AG10803 (cell line): ENCODE measurements at places on chromosomes 6 and 20.
A peak's percentile ranks its signal among the peaks of the same experiment; 100 is the strongest.

- DNase-seq: no peak
These were observed 21.9 kb upstream of the GCLC start for GRCh38 chr6:53566755-53567154.

- DNase-seq: no peak
These were observed 237.0 kb upstream of the SUPT3H start for GRCh38 chr6:45614488-45615285.

DNA sequence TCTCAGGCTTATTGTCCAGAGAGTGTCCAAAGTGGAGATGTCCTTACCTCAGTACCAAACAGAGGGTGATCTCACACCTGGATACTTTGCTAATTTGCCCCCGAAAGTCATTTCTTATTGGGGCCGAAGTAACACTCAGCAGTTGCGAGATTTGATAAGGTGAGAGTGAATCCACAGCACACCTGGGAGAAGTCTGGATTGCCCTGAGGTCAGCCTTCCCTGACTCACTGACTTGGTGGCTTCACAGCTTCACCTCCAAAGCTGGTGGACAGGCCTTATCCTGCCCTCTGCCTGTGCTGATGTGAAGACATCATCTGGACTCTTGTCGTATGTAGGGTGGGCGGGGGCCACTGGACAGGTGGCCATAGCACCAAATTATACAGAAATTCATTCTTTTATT is 101.9 kb upstream of the ARMC2 start:
- DNase-seq: no peak

DNA sequence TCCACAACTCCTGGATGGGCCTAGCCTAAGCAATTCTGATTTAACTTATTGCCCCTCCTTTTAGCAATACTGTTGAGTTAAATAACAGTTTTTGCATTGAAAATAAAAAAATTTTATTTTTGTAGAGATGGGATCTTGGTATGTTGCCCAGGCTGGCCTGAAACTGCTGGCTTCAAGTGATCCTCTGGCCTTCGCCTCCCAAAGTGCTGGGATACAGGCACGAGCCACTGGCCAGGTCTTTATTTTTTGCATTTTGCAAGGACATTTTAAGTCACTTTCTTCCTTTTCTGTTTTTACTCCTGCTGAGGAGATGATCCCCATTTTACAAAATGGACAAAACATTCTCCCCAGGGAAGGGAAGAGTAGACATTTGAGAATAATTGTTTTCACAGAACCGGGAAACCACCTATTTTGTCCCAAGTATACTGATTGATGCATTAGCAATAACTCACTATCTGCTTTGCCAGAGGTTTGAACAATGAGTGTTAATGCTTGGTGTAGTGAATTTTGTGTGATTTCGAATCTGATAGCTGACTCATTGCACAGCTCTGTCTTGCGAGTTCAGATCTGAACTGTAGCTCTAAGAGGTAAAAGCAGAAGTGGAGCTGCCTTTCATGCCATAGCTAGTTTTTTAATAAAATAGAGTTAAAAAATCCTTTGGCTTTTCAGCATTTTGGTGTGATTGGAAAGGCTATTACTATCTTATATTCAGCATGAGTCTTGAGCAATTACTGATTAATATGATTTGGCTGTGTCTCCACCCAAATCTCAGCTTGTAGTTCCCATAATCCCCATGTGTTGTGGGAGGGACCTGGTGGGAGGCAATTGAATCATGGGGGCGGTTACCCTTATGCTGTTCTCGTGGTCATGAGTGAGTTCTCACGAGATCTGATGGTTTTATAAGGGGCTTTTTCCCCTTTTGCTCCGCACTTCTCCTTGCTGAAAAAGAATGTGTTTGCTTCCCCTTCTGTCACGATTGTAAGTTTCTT is 20.9 kb downstream of the IGF2R start:
- DNase-seq: no peak

- peak; percentile 70 for DNase-seq
These were observed 42.1 kb downstream of the KLHL31 start for GRCh38 chr6:53623497-53623896.

- peak; percentile 36 for DNase-seq
These were observed 12.6 kb downstream of the SRC start for GRCh38 chr20:37358366-37359150.

GRCh38 chr6:36442103-36442670 is 467 bp downstream of the PXT1 start:
- DNase-seq: no peak

GRCh38 chr20:63568986-63569949 is 4.8 kb downstream of the HELZ2 start:
- no peak for DNase-seq

- peak; percentile 23 for DNase-seq
These were observed at the start of gene ANKS1A for GRCh38 chr6:34888874-34889555. TSS of gene ANKS1A (plus strand) at chr6:34889255. CDS start at chr6:34889403, 148 bp downstream.

- peak; percentile 97 for DNase-seq
These were observed 292.1 kb downstream of the SOX4 start for GRCh38 chr6:21885532-21886114.

DNA sequence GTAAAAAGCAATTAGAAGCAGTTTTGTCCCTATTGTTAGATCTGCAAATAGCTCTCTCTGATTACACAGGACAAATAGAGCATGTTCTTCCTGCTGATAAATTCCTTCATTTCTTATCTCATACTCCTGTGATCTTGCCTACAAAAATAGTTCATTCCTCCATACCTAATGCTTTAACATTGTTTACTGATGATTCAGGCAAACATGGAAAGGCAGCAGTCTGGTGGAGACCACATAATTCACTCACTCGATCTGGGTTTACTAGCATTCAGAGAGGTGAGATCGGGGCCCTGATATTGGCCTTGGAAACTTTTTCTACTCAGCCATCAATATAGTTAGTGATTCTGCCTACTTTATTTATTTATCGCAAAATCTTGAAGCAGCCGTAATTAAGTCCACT is 20.2 kb downstream of the HLA-DPA1 start:
- no peak for DNase-seq
